ENCODE measurements at places on chromosomes 1 and 21.

- DNase-seq: no peak
Measured at GRCh38 chr1:195763907-195764374, 844.3 kb downstream of the KCNT2 start.

GRCh38 chr1:49197081-49197480 lies 420.4 kb upstream of the BEND5 start:
- no peak for DNase-seq

DNA sequence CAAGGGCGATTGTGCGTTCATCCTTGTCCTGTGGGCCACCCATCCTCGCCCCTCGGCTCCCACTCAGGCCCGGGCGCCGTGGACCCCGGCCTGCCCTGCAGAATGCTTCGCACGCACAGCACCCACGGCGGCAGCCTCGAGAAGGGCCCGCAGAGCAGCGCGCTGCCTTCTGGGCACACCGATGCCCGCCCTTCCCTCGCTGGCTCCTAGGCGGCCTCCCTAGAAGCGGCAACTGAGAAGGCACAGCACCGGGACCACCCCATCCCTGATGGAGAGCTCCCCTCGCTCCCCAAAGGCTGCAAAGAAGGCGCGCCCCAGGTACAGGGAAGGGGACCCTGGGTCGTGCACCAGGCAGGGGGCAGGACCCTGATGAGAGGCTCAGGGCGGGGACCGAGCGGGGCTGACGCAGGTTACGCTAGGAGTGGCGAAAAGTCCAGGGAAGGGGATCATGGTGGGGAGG lies 971 bp downstream of the CAPZB start:
- no peak for DNase-seq

DNA sequence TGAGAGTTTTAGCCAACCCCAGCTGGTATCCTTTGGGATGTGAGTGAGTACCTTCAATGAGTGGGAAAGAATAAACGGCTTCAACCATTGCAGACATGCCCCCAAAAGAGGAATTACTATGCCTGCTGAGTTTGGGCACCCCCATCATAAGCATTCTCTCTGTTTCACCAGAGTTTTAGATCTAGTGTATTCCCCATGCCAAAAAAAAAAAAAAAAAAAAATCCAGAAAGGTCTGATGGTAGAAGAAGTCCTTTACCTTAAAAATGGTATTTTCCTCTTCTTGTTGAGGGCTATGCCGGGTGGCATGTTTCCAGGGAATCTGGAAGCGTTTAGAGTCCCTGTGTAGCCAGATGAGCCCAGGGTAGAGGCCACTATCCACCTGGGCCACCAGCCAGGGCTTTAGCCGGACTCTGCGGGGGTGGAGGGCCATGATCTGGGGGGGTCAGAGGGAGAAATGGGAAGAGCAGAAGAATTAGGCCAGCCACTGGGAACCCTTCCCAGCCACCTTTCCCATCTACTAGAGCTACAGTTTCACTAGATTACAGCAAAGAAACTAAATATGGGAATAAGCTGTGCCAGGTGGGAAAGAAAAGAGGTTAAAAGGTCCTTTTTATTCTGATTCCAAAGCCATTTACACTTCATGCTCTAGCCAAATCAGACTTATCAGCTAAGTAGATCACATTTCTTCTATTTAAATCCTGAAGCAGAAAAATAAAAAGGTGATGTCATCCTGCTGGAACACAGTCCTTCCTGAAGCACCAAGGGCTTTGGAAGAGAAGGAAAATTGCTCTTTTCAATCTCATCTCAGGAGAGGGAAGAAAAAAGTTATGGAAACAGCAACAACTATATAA lies 4.7 kb downstream of the IRF6 start:
- no peak for DNase-seq

DNA sequence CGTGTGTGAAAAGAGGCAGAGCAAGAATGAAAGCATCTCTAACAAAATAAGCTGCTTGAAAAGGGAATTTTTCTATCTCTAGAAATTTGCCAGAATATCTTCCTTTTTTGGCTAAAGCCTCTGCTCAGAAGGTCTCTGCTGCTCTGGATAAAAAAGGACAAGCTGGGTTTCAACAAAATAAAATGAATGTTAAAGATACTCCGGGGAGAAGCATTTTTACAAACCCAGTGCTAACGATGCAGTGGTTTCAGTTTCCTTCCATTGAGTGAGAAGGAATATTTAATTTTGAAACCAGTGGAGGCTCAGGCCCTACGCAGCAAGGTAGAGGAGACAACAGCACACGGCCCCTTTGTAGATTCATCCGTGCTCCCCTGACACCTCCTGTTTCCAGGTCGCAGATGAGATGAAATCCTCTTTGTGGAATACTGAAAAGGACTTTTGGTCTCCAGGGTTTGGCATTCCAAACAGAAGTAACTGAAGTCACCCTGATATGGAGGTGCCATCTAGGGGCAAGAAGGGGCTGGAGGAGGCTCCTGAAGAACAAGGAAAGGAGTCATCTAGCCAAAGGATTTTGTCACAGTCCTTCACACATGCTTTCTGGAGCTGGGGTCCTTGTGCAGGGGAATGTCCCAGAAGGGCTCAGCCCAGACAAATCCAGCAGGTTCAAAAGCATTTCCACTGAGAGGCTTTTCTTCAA lies 65.7 kb upstream of the SYT6 start:
- DNase-seq: no peak

GRCh38 chr1:65881067-65881594 lies 88.4 kb downstream of the PDE4B start:
- DNase-seq: no peak

DNA sequence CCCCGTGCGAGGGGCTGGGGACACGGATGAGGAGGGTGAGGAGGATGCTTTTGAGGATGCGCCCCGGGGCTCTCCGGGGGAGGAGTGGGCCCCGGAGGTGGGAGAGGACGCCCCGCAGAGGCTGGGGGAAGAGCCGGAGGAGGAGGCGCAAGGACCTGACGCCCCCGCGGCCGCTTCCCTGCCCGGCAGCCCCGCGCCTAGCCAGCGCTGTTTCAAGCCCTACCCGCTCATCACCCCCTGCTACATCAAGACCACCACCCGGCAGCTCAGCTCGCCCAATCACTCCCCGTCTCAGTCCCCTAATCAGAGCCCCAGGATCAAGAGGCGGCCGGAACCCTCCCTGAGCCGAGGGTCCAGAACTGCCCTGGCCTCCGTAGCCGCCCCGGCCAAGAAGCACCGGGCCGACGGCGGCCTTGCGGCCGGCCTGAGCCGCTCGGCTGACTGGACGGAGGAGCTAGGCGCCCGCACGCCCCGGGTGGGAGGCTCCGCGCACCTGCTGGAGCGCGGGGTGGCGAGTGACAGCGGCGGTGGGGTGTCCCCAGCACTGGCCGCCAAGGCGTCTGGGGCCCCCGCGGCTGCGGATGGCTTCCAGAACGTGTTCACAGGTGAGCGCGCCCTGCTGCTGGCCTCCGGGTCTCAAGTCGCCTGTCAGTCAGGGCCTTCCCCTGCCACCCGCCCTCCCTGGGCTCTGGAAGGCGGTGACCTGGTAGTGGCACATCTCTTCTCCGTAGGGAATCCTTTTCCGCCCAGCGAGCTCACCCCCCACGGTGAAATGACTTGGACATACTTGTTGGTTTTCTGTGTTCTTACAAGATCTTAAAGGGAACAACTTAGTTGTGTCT lies 1.7 kb downstream of the FMN2 start:
- DNase-seq: no peak

GRCh38 chr1:234983564-234984238 lies 144.9 kb downstream of the TOMM20 start:
- no peak for DNase-seq

DNA sequence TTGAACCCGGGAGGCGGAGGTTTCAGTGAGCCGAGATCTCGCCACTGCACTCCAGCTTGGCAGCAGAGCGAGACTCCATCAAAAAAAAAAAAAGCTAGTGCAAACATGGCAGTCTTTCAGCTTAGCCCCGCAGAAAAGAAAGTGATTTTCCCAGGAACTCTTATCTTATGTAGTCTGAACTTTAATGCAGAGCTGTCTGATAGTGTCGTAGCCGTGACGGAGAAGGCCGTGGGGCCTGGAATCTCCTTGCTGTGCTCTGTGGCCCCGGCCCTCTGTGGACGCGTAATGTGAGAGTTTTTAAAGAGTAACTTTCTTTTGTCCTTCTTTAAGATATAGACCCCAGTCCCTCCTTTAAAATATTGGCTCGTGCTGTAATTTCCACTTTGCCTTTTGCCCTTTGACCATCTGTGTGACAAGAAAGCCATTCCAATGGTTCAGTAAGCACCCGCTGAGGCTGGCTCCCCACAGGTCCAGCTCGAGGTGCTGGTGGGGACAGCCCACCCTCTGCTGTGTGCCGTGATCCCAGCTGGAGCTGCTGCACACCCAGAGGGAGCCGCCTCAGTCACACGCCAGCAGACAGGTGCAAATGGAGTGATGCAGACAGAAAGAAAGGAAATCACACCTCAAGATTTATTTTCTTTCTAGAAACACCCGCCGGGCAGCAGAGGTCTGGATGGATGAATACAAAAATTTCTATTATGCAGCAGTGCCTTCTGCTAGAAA lies 164.0 kb downstream of the PGBD5 start:
- DNase-seq: no peak

DNA sequence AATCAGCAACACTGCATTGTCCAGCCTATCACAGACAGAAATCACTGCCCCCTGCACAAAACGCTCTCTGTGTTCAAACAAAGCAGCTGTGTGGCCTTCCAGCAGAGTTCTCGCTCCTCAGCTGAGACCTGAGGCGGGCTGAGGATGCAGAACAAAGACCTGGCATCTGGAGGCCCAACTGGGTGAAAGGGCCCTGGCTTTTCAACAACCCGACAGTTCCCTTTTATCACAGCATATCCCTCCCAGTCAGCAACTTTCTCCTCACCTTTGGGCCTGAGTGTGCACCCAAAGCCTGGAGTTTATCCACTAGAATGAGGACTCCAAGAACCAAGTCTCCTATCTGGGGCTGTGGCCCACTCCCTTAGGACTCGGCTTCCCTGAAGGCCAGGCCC lies 42.6 kb upstream of the A3GALT2 start:
- no peak for DNase-seq
